Right renal pelvis (tissue), 4 donors: ENCODE measurements at places on chromosomes 16 and 17. TPM values are rescaled to one million over a fixed set of nuclear protein-coding genes. Genes with fewer than 3 reads are reported as not detected.

DNA sequence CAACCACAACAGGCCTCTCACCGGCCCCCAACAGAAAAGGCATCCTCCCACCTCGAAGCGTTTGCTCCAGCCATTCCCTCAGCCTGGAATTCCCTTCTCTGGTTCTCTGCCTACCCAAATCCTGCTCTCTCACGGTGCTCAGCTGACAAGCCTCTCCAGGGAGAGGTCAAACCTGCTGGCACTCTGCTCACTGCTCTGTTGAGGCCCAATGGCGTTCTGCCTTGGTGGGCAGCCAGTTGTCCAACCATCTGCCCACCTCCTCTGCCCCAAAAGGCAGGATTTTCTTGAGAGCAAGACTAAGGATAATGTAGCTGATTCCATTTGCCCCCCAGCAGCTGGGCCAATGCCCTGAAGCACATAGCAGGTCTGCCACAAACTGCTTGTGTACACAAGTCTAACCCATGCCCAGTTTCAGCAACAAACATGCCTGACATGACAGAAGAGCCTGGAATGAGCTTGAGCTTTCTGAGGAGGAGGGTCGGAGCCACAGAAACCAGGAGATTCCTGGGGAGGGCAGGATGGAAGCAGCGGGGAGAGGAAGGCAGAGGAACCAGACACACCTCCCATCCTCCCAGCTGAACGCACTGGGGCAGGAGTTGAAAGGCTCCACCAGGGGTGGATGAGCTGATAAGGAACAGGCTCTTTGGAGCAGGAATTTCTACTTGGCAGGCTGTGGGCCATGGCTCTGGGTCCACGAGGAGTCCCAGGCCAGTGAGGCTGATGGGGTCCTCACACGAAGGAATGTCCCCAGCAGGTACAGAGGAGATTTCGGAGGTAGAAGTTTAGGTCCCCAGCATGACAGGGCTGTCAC, 23.9 kb downstream of the ARHGAP27 start:
- DNase-seq, result no peak

Gene SNF8
- polyA plus RNA-seq, result 103 TPM

DNA sequence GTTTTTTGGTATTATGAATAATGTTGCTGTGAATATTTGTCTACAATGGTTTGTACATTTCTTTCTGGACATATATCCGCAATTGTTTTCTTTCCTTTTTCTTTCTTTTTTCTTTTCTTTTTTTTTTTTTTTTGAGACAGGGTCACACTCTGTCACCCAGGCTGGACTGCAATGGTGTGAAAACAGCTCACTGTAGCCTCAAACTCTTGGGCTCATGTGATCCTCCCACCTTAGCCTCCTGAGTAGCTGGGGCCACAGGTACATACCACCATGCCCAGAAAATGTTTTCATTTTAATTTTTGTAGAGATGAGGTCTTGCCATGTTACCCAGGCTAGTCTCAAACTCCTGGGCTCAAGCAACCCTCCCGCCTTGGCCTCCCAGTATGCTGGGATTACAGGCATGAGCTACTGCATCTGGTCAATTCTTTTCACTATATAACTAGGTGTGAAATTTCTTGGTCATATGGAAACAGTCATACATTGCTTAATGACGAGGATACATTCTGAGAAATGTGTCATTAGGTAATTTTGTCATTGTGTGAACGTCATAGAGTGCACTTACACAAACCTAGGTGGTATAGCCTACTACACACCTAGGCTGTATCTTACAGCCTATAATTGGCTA, 15.2 kb downstream of the IL21R start:
- no peak for DNase-seq

DNA sequence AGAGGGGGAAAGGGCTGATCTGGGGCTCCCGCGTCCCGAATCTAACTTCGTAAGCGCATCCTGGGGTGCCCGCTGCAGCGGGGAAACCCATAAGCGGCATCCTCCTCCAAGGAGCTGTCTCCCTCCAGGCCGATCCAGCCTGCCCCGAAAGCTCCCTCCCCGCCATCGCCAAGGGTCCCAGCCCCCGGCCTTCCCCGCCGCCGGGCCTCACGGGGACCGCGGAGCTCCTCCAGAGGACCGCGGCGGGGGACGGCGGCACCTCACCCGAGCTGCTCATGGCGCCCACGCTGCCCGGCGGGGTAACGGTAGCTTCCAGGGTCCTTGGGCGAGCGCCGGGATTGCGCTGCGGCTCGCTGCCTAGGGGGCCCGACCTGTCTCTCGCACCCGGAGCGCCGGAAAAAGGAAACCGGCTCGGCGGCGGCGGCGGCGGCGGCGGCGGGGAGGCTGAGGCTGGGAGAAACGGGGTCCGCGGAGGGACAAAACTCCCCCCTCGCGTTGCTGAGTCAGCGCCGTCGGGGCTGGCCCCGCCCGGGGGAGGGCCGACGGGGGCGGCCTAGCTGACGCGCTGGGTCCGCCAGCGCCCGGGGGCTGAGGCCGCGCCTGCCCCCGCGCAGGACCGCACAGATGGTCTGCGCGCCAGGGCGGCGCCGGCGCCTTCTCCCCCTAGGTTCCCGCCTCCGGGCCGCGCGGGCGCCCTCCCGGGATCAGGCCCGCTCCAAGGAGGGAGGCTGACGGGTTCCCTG, at the start of gene BLMH:
TSS of gene BLMH (minus strand) at position 402 of the 743 bp plus-strand sequence. CDS start at position 277, 125 bp downstream.
- peak; percentile 69 for DNase-seq

- DNase-seq, result no peak
These were observed 146.4 kb downstream of the PCTP start for GRCh38 chr17:55897301-55897700.

Gene CACNG3
- not detected for polyA plus RNA-seq

Gene MYO1D
- 29.0 TPM for polyA plus RNA-seq

Gene ZNF778
- 4.9 TPM for polyA plus RNA-seq

Gene ADAD2
- polyA plus RNA-seq, result 0.35 TPM

Gene PNMT
- 3.3 TPM for polyA plus RNA-seq

DNA sequence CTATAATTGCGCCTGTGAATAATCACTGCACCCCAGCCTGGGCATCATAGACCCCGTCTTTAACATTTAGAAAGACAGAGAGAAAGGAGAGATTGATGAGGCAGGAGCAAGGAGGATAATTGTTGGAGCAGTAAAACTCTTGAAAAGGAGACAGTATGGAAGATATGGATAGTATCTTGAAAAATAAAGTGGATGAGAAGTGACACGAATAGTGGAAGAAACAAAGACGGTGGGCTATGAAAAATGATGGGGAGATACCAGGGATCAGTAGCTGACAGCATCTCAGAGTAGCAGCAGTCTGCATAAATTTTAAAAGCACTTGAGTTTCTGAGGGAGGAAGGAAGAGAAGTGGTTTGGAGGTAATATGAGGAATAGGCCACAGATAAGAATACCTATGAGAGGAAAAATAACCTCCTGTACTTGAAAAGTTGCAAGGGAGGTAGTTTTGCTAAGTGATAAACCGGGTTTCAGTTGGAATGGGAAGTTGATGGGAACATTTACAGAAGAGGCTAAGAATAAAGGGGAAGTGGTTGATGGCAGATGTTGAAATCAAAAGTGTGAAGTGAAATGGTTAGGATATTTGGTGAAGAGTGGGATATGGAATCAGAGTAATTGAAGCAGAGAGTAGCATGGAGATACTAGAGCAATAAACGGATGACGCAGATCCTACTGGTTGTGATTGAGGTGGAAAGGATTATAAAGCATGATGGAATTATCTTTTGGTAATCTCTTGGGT, 1.8 kb upstream of the PPM1D start:
- DNase-seq, result no peak

- peak; percentile 74 for DNase-seq
These were observed at the start of gene MYCBPAP for GRCh38 chr17:50507871-50508572. MYCBPAP (plus strand) TSS chr17:50508439; CDS start chr17:50508675, 236 bp downstream.

DNA sequence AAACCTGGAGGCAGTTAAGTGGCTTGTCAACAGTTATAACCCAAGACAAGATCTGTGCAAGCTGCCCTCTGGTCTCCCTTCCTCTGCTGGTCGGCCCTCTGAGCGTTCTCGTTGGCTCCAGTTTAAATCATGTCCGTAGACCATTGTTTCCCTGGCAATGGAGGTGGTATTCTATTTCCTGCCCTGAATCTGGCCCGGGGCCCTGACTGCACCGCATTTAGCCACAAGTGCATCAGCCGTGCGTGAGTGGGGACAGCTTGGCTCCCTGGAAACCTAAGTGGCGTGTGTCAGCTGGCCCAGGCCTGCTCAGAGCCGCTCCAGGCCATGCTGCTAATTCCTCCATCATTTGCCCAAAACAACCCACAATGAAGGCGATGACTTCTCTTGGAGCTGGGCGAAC, 15.0 kb upstream of the MYLK3 start:
- DNase-seq, result no peak
